NCI-H226 (cell line): ENCODE measurements at places on chromosomes 16 and 17.

- no peak for DNase-seq
Measured at GRCh38 chr17:21676281-21677111, 15.8 kb upstream of the KCNJ18 start.

GRCh38 chr17:65564793-65565192 lies 3.3 kb upstream of the AXIN2 start:
- no peak for DNase-seq

DNA sequence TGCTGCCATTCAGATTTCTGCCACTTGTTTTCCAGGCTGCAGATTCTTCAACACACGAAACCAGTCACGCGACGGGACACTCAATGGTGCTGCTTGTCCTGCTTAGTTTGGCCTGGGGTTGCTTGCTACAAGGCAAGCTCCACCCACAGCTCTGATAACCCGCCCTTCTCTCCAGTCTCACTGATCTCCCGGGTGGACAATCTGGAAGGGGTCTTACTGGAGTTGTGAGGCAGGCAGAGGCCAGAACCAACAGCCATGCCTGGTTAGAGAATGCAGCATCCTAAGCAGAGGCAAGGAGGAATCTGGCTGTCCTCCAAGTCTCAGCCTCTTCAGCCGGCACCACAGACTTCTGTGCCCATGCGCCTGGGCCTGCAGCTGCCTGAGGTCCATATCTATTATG lies 119.1 kb downstream of the KCNJ12 start:
- DNase-seq = no peak

DNA sequence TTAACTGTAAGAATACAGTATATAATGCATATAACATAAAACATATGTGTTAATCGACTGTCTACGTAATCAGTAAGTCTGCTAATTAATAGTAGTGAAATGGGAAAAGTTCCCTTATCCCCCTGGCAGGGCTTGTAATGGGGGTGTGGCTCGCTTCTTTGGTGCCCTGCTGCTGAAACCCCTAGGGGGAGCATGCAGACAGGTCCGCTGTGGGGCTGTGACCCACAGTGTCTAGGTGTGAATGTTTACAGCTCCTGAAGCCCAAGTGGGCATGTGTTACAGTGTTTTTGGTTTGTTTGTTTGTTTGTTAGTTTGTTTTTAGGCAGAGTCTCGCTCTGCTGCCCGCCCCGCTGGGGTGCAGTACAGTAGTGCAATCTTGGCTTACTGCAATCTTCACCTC lies 495.7 kb downstream of the SHISA9 start:
- DNase-seq = no peak

DNA sequence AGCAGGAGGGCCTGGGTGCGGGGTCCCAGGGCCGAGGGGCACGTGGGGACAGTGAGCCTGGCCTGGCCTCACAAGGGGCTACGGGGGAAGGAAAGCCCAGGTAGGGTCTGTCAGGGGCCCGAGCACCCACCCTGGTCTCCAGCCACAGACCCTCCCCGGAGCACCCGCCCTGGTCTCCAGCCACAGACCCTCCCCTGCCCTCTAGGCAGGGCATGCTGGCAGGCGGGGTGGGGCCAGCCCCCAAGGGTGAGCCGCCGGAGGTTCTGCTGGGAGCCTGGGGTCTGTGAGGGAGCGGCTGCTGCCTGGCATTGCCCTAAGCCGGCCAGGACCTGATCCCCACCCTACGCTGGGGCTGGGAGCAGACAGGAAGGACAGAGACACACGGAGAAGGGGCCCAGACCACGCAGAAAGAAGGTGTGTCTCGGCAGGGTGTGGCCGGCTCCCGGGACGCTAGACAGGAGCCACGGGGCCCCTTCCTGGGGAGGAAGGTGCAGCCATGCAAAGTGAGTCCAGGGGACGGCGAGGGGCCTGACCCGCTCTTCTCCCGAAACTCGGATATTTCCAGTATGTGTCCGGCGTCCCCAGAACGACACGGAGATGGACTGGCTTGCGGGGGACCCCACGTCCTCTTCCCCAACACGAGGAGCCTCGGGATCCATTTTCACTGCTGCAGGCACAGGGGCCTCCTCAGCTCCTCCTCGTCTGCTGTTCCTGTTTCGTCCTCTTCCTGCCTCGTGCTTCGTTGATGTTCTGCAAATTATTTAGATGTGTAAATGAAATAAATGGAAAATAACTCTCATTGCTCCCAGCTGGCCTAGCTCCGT lies 15.5 kb downstream of the UTS2R start:
- no peak for DNase-seq

GRCh38 chr16:85484347-85485300 lies 128.5 kb upstream of the GSE1 start:
- DNase-seq = no peak

- DNase-seq = peak; percentile 54
Measured at GRCh38 chr17:10513299-10514067, 4.9 kb downstream of the MYH1 start.

- peak; percentile 54 for DNase-seq
Measured at GRCh38 chr16:28974007-28974436, 556 bp upstream of the SPNS1 start.

DNA sequence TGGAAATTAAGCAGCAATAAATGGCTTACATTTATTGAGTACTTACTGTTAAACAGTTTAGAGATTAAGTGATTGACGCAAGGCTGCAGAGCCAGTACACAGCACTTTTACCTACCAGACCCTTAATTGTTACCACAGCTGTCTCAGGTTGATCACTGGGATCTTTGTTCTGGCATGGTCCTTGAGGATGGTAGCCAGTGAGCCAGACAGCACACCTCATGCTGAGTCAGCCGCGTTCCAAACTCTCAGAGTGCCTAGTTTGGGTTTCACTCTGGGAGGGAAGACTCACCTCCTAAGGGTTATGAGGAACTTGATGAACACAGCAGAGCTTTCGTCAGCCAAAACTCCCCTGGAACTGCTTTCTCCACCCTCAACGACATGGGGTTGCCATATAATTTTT lies 20.4 kb downstream of the CDH3 start:
- no peak for DNase-seq

GRCh38 chr17:77768248-77768852 lies 190.2 kb upstream of the TNRC6C start:
- no peak for DNase-seq

DNA sequence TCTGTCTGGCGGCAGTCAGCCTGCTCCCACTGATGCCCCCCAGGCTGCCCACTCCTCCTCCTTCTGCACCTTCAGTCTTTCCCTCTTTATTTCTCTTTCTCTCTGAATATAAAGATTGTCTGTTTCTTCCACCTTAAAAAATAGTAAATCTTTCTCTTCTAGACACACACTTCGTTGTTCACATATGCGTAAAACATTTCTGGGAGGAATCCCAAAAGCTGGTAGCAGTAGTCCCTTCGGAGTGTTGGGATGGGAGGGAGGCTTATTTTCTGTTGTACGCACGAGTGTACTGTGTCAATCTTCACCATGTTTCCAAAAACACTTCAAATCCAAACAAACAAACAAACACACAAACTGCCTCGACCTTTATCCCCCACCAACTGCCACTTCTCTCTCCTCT lies 9.9 kb downstream of the OSBPL7 start:
- DNase-seq = no peak

DNA sequence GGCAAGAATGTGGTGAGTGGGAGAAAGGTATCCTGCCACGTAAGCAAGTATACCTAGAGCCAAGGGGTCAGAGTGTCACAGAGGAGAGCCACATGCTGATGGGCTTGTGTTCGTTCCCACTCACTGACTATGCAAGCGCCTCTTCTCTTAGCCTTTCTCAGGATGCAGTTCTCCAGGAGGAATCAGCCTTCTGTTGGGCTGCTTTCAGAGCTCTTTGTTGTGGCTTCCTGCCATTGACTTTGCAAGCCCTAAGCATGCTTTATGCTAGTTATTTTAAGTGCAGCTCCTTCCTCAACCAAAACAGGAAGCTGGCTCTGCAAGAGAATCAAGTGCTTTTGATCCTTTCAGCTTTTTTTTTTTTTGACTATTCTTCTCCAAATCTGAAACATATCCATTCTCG lies 66.6 kb downstream of the SIAH1 start:
- no peak for DNase-seq

DNA sequence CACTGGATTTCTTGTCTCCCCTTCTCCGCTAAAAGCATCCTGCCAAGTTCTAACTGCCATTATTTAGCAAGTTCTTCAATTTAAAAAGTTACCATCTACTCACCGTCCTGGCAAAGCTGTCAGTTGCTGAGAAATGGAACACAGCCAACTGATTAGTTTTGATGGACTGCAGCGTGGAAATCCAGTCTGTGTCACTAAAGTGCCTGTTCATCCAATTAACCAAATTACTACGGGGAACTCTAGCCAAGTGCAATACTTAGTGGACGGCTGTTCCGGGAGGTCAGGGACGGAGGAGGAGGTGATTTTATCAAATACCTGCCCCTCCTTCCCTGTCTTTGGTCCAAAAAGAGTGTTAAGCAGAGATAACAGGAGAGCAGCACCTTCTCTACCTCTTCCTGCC lies 260.7 kb downstream of the MAF start:
- no peak for DNase-seq

- DNase-seq = no peak
Measured at GRCh38 chr17:39799395-39799794, 61.7 kb downstream of the GRB7 start.

DNA sequence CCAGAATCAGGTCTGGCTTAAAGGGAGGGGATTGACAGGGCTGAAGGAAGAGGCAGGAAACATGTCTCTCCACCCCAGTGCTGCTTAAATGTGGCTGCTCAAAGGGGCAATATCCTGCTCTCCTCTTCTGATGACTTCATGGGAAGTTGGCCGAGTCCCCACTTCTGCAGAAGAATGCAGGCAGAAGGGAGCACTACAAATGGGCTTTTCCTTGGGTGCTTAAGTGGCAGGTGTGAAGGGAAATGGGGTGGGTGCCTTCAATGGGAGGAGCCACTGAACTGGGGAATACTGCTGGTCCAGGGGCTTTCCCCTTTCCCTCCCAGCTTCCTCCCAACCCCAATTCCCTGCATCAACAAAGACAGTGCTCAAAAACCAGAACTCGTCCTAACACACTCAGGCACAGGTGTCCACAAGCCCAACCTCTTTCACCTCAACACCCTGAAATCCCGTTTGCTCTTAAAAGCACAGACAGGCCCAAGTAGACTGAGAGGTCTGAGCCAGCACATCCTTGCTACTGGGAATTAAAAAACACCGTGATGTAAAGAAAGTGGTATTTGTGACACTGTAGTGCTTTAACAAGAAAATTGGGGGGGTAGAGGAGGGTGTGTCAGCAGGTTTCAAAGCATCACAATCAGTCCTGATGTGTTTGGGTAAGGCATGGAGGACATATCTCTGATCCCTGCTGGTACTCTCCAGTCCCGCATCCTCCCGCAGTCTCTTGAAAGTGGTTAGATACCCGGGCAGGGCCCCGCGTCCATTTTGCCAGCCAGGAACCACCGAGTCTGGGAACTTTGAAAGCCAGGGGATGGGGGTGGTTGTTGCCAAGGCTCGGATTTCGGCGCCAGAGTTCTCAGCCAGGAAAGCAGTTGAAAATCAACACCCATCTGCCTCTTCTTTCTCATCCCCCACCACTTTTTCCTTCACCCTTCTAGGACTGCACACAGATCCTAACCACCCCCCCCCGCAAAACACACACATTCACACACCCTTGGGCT lies 1.6 kb downstream of the CA10 start:
- DNase-seq = no peak

GRCh38 chr17:8489841-8490240 lies 54.2 kb downstream of the NDEL1 start:
- no peak for DNase-seq

DNA sequence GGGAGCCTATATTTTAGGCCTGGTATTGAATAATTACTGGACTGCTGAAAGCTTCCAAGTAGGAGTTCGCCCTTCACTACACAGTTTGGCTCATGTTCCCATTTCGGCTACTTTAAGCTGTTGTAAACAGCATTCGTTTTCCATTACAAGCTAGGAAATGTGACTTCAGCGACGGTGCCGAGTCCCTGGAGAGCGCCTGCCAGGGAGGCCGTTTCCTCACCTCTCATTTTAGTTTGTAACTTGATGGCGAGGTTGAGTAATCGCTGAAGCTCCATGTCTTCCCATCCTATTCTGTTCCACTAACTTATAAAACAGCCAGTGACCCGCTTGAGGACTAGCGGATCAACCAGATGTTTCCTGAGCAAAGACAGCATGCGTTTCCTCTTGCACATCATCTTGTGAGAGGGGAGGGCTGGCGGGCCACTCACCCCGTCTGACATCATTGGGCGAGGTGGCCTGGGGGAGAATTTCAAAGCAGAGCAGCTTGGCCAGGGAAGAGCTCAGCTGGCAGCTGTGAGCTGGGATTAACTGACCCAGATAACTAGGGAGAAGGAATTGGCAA lies 32.9 kb downstream of the PCTP start:
- no peak for DNase-seq
